ENCODE measurements at places on chromosomes 5 and 9. TPM values are rescaled to one million over a fixed set of nuclear protein-coding genes. Genes with fewer than 3 reads are reported as not detected.

C6 gene
- 0.92 TPM for total RNA-seq

SLC22A4 gene
- 3.8 TPM for total RNA-seq

SEMA5A gene
- total RNA-seq = 33.8 TPM

SLC27A6 gene
- total RNA-seq = 0.18 TPM

LCN12 gene
- 8.5 TPM for total RNA-seq

ESM1 gene
- not detected for total RNA-seq

SPATA31A7 gene
- not detected for total RNA-seq

SLC12A2 gene
- total RNA-seq = 131 TPM

SPATA31A3 gene
- total RNA-seq = not detected

CMBL gene
- 172 TPM for total RNA-seq

TAF11L10 gene
- not detected for total RNA-seq

SLC4A9 gene
- 0.31 TPM for total RNA-seq

MEGF9 gene
- total RNA-seq = 8.3 TPM

MYMK gene
- not detected for total RNA-seq

LIFR gene
- total RNA-seq = 8.1 TPM

GHR gene
- 4.0 TPM for total RNA-seq

PCDHGA12 gene
- 2.0 TPM for total RNA-seq

SLC45A2 gene
- 0.73 TPM for total RNA-seq

FLT4 gene
- 4.7 TPM for total RNA-seq

ANKRD18B gene
- total RNA-seq = 0.64 TPM

GALNT12 gene
- 156 TPM for total RNA-seq

FBP2 gene
- not detected for total RNA-seq

FBXO10 gene
- total RNA-seq = 4.4 TPM

CDC23 gene
- total RNA-seq = 14.9 TPM

STK10 gene
- 32.6 TPM for total RNA-seq

SPAG8 gene
- total RNA-seq = 1.5 TPM

C5orf15 gene
- total RNA-seq = 29.3 TPM

KYAT1 gene
- total RNA-seq = 2.1 TPM

LHX2 gene
- total RNA-seq = not detected

RAB3C gene
- 2.2 TPM for total RNA-seq

PCDHGA5 gene
- total RNA-seq = 1.5 TPM

PCDHGC4 gene
- total RNA-seq = 0.64 TPM

STPG3 gene
- total RNA-seq = not detected

LRRC8A gene
- 38.3 TPM for total RNA-seq

RPL35 gene
- total RNA-seq = 771 TPM

LURAP1L gene
- total RNA-seq = 26.6 TPM

All from left colon (tissue), 2 donors.